ENCODE measurements at places on chromosomes 5 and 9.

DNA sequence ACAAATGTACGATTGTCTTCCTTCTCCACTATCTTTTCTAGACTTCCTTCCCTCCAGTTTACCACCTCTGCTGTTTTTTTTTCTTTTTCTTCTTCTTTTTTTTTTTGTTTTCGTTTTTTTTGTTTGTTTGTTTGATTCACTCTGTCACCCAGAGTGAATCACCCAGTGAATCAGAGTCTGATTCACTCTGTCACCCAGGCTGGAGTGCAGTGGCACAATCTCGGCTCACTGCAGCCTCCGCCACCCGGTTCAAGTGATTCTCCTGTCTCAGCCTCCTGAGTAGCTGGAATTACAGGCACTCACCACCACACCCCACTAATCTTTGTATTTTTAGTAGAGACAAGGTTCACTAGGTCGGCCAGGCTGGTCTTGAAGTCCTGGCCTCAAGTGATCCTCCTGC is 375.7 kb downstream of the NTRK2 start:
- DNase-seq = no peak

GRCh38 chr5:14743601-14744295 is 79.2 kb downstream of the OTULIN start:
- no peak for DNase-seq

- DNase-seq = no peak
These were observed 369 bp downstream of the OCLN start for GRCh38 chr5:69492923-69493395.

DNA sequence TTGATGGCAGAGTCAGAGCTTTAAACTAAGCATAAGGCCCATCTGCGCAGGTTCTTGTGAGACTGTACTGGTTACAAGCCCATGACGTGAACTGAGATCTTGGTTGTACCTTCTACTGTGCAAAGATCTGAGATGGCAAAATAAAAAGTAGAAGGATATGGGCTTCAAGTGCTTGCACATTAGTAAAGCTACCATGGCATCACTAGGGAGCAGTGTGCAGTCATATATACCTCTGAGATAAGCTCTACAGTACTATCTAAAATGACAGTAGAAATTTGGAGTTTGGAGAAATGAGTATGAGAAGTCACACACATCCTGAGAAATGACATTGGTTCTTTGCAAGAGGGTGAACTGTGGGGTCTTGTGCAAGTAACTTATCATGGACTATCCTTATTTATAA is 408.2 kb upstream of the PRR16 start:
- DNase-seq = no peak

- no peak for DNase-seq
These were observed 468.5 kb downstream of the NFIB start for GRCh38 chr9:13845460-13845859.

DNA sequence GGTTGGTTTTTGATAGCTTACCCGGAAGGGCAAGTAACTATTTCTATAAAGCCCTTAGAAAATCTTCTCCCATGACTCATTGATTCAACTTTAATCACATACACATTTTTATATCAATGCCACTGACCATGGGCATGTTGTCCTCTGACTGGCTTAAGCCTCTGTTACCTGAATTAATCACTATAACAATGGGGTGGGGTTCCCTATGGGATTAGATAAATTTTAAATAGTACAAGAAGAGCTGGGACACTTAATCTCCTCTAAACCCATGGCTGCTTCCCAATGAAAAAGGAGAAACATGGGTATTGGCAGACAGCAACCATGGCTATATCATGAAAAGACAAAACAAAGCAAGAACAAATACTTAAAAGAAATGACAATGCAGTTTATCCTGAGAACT is 636.2 kb downstream of the BRINP1 start:
- no peak for DNase-seq

DNA sequence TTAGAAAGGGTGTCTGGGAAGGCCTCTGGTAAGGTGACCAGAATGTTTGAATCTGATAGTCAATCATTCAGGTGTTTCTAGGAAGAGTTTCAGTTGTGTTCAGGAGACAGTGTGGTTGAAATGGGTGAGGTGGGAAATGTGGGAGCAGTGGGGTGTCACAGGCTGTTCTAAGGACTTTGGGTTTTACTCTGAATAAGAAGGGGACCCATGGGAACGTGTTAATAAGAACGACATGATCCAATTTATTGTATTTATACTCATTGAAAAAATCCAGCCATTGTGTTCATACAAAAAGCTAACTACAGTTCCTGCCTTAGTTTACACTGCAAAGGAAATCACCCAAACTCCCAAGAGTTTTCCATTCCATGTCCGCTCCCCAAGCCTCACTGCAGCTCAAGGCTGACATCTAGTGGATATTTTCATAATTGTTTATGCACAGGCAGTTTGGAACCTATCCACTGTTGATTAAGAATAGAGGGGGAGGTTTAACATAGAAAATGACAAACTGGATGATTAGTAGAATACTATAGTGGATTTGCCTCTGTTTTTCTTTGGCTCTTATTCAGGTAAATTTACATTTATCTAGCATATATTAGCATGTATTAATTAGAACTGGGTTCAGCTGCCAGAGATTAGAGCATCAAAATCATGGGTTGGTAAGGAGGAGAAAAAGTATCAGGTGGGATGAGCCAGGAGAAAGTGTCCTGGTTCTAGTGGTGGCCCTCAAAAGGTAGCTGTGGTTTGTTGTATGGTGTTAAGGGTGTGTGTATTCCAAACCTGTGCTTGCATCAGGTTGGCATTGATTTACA is 17.7 kb downstream of the CAVIN4 start:
- no peak for DNase-seq

- no peak for DNase-seq
These were observed 64.9 kb downstream of the CEP120 start for GRCh38 chr5:123358304-123358703.

GRCh38 chr5:154858972-154859871 is 795 bp downstream of the CNOT8 start:
- DNase-seq = no peak

DNA sequence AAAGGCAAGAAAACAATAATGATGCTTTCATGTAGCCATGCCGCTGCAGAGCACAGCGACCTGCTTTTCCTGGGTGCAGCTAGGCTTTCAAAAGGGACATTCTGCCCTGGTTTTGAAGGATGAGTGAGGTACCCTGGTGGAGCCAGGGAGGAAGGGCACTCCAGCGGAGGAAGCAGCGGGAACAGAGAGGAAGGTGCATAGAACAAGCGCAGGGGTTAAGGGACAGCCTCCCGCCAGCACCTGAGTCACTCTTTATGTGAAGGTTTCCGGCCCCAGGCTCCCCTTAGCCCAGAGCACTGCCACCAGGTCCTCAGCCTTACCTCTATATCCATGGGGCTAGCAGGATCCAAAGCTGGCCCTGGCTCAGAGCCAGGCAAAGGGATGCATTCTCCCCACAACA is 221.1 kb downstream of the CDK5RAP2 start:
- no peak for DNase-seq

GRCh38 chr5:11261241-11261640 is 500.2 kb upstream of the DAP start:
- DNase-seq = no peak

- DNase-seq = no peak
These were observed 351.1 kb upstream of the RIOK2 start for GRCh38 chr5:97534166-97534565.

DNA sequence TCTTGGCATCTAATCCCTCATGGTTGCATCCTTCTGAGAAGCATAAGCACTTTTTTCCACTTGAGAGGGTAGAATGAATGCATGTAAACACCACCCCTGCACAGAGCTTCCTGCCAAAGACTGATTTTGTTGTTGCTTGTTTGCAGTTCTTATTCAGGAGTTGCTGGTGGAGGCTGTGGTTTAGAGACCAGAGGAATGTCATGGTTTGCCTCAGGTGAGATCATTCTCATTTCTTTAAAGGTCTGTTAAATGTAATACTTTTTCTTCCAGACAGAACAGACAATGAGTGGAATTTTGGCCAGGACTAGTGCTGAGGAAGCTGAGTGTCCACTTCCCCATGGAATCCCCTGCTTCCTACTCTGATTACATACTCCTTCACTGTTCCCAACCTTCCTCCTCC is 3.2 kb upstream of the TNC start:
- DNase-seq = no peak

DNA sequence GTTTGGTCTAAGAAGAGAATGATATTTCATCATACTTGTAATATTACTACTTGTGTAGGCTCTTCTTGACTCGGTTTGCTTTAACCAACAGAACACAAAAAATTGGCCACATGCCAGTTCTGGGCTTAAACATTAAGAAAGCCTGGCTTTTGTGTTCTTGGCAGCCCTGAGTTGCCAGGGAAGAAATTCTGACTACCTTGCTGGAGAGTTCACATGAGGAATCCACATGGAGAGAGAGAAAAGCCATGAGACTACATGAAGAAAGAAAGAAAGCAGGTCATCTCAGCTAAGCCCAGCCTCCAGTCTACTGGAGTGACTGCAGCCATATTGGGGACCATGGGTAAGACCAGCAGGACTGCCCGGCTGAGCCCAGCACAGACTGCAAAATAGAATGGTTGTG is 524.8 kb downstream of the RAB3C start:
- no peak for DNase-seq

- no peak for DNase-seq
These were observed 3.2 kb downstream of the PAPPA start for GRCh38 chr9:116156621-116157314.

DNA sequence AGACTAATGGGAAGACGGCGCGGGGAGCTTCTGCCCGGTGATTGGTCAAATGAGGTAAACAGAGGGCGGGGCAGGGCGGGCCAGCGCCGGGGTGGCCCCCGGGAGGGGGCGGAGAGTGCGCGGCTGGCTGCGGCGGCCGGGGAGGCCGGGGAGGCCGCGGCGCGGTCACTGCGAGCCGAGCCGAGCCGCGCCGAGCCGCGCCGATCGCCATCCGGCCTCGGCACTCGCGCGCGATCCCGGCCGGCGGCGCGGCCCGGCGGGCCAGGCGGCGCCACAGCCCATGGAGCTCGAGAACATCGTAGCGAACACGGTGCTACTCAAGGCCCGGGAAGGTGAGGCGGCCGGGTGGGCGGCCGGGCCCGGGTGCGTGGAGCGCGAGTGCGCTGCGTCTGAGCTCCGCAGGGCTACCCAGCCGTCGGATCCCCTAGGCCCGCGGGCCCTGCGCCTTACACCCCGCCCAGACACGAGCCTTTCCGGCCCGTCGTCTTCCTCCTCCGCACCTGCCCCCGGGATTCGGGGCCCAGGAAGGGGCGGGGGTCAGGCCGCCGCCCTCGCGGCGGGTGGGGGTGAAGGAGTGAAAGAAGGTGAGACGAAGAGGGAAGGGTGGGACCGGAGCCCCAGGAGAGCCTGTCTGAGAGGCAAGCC is at the start of gene GRK6:
Gene GRK6 (plus strand): TSS at position 111 of the 645 bp plus-strand sequence. CDS start 170 bp downstream, at position 281.
- DNase-seq = no peak

DNA sequence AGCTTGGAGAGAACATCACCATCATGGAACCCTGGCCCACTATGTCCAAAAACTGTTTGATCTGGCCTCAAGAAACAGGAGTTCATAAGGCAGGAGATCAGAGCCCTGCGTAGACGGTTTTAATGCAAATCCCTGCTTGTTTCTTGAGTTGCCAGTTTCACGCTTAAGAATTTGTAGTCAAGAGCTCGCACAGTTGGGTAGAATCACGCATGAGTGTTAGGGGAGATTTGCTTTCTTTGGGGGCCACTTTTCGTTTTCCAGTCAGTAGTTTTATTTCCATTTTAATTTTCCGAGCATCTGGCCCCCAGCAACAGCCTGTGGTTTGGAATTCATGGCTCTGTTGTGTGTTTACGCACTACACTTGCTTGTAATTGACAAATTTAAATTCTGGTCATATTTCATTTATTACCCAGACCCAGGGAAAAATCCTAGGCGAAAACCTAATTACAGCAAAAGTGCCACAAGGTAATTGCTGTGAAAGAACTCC is 6.6 kb upstream of the C5orf58 start:
- DNase-seq = no peak

GRCh38 chr9:88024896-88025295 is 50.6 kb upstream of the CDK20 start:
- DNase-seq = no peak

GRCh38 chr5:80576383-80576782 is 6.3 kb upstream of the ANKRD34B start:
- no peak for DNase-seq

DNA sequence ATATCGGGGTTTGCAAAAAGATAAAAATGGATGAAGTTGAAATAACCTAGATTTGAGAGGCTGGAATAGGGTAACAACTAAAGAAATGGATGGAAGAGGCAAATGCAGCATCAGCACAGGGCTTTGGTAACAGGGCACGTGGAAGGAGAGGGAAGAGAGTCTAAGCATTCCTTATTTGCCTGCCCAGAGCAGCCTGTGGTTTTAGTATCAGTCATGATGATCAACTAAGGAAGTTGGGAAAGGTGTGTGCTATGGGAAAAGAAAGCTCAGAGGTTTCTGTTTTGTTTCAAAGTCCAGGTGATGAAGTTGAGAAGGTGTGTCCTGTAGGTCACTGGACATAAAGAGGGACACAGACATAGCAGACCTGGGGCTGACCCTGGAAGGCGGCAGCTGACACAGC is 28.8 kb downstream of the GAS1 start:
- DNase-seq = no peak

GRCh38 chr9:110975278-110975677 is 63.0 kb downstream of the LPAR1 start:
- no peak for DNase-seq

- DNase-seq = peak; percentile 19
These were observed 82.9 kb downstream of the FEM1C start for GRCh38 chr5:115461506-115462290.

DNA sequence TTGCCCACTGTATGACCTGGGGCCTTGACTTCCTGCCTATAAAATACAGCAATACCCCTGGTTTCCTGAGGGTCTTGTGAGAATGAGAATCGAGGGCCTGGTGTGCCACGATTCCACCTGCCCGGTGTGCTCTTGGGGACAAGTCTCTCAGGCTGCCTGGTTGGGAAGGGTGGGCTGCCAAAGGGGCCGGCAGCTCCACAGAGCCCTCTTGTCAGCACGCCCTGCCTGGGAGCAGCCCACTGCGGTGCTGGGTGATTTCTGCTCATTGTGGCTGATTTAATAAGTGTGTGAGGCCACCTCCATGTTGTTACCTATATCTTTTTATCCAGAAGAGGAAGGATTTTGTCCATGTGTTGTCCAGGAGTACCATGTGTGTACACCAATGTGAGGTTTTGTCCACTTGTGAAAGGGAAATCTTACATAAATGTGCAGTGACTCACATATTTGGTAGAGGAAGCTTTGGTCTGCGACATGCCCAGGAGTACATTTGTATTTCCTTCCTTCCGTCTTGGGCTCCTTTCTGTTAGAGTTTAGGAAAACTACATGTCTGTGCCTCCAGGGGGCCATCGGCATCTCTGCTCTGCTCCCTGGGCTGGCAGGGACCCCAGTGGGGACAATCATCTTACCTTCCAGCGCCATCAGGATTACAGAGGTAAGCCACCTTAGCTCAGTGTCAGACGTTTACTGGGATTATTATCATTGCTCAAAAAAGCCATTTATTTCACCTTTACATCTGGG is 108.6 kb downstream of the PHF2 start:
- no peak for DNase-seq

- DNase-seq = no peak
These were observed 42.2 kb upstream of the ANKRD33B start for GRCh38 chr5:10521466-10522223.

Data from stimulated activated CD4-positive, alpha-beta T cell treated with anti-CD3 and anti-CD28 coated beads, Interleukin-15, amount 100 ng/mL, for 48 hours (primary cell).